Hepatic stellate cell (primary cell): ENCODE measurements at places on chromosomes 2 and 18.

DNA sequence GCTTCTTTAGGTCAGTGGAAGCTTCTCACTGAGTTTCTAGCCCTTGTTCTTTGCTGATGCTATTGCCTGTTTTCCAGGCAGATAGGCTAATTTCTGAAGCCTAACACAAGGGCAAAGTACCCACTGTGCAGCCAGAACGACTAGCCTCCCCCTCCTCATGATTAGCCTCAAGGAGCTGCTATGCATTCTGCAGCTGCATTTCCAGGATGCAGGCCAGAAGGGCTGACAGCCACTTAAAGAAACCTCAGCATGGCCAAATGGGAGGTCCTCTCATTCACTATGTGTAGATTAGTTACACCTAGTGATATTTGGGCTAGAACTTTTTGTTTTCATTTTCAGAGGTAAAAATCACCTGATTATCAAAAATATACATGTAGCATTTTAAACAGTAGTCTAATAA, 216.0 kb downstream of the RAD51AP2 start:
- no peak for DNase-seq

- DNase-seq: no peak
Observed at GRCh38 chr2:233331536-233331935, 22.8 kb upstream of the DGKD start.

GRCh38 chr2:26913606-26913998, 56.8 kb upstream of the MAPRE3 start:
- no peak for DNase-seq

- DNase-seq: no peak
Observed at GRCh38 chr18:22914633-22915032, 18.5 kb upstream of the RBBP8 start.

DNA sequence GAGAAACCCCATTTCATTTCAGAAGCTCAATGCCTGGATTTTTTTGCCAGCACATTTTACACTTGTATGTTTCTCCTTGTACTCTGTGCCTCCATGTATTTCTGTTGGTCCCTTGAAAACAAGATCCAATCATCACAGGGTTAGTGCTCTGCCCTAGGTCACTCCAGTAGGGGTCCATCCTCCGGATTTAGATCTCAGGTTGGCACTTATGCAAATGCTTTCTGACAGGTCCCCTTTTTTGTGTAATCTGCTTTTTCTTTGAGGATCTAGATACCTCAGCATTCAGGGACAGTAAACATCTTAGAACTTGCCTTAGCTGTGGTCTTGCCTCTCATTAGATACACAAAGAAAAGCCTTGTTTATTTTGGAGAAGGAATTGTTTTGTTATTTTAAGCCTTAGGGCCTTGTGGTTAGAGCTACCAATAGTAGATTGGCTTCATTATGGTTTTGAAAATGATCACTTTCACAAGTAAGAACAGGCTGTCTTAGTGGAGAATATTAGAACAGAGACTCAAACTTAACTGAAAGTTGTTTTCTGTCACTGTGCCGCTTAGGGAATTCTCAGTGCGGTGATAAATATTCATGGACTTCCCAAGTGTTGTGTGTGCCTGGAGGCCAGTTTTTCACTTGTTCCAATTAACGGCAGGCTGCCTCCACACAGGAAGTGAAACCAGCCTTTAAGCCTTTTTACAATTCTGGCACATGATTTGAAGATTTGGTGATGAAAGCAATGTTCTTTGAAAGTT, 7.8 kb downstream of the MERTK start:
- DNase-seq: no peak

DNA sequence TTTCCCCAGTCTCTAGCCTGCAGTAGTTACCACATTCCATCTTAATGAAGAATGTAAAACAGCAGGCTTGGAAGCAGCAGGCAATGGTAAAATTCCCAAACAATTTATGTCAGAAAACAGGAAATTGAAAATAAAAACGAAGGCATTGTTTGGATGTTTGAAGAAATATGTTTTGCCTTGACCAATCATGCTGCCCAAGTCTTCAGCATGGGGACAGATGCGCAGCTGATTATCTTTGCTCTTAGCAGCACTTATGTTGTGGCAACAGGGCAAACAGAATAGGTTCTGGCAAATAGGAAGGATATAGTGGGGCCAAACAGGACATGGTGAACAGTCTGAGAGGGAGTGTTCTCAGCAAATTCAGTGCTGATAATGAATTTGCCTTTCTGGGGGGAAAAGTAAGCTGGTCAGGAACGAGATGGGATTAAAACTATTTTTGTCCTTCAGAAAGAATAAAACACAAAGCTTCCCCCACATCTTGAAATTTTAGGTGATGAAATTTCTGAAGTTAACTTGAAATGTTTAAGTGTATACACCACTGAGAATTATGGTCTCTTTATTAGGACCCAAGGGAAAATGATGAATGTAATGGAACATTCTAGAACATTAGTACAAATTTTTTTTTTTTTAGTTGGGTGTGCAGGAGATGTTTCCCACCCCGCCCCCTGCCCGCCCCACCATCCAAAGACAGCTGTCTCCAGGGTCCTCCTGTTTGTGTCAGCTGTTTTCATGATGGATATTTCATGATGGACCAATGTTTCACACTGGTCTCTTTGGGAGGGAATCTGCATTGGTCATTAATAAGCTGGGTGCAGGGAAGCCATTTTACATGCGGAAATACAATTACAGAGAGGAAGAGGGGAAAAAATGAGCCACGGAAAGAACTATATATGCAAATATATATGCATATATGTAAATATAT, 239.5 kb upstream of the REV1 start:
- peak; percentile 24 for DNase-seq

- DNase-seq: no peak
Observed at GRCh38 chr2:40103163-40103562, 324.1 kb upstream of the THUMPD2 start.

DNA sequence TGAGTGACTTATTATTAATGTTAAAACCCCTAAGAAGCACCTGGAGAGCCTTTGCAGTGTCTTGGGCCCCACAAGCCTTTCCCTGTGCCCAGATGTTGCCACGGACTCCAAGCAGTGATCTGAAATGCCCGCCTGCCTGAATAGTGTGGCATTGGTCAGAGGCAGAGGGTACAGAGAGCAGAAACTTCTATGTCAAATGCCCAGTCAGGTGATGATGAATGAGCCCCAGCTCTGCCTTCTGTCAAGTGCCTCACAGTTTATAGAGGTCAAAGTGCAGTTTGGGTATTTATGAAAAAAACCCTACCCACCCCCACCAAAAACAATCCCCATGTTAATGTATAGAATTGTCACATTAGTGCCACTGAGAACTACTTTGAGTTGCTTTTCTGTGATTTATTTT, 170.0 kb upstream of the SIX3 start:
- DNase-seq: no peak

- DNase-seq: no peak
Observed at GRCh38 chr18:49647496-49648168, 85.8 kb downstream of the LIPG start.

- DNase-seq: peak; percentile 40
Observed at GRCh38 chr18:74597034-74597661, 522 bp upstream of the ZNF407 start.

DNA sequence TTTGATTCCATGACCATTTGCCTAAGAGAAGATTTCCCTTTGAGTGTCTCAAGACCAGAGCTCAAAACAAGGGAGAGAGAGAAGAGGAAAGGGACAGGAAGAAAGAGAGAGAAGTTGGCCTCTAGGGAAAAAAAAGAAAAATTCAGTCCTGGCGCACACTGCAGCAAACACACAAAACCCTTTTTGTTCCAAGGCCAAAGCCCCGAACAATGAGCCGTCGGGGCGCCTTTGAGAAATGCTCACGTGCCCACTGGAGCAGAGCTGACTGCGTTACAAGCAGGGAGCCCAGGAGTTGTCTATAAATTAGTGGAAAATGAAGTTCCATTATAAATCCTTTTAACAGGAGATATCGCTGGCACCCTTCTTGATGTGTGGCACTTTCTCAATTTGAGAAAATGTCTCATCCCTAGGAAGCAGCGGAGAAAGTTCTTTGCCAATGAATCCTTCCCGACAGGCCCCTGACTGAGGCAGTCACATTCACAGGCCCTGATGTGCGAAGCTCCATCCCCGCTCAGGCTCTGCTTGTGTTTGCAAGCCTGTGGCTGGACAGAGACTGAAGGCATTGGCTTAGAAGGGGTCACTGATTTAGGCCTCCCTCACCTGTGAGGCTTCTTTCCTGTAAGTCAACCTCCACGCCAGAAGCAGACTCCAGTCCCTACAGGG, 32.1 kb upstream of the NCKAP5 start:
- no peak for DNase-seq

- DNase-seq: no peak
Observed at GRCh38 chr18:48962252-48962993, 11.7 kb upstream of the SMAD7 start.

DNA sequence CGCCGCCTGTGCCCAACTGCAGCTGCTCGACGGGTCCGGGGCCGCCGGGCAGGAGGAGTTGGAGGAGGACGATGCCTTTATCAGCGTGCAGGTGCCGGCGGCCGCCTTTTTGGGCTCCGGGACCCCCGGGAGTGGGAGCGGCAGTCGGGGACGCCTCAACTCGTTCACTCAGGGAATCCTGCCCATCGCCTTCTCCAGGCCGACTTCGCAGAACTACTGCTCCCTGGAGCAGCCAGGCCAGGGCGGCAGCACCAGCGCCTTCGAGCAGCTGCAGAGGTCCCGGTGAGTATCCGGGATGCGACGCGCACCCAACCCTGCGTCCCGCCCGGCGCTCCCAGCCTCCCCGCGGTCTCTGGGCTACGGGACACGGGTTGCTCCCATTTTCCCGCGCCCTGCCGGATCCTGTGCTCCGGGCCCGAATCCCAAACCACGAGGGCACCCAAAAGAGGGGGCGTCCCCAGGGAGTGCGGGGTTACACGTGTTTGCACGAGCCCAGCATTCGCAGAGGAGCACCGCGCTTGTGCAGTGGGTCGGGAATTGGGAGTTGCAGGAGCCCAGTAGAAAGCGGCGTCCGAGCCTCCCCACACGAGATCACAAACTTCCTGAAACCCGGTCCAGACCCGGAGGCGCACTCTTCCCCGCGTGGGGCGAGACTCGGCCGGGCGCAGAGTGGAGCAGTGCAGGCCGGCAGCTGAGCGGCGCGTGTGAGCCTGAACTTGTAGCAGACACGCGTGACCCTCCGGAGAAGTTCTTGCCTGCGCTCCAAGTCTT, 1.2 kb downstream of the CABLES1 start:
- DNase-seq: peak; percentile 62

GRCh38 chr18:23138471-23138870, 3.2 kb downstream of the CABLES1 start:
- no peak for DNase-seq

- DNase-seq: no peak
Observed at GRCh38 chr2:218505754-218506371, 62.3 kb downstream of the USP37 start.

DNA sequence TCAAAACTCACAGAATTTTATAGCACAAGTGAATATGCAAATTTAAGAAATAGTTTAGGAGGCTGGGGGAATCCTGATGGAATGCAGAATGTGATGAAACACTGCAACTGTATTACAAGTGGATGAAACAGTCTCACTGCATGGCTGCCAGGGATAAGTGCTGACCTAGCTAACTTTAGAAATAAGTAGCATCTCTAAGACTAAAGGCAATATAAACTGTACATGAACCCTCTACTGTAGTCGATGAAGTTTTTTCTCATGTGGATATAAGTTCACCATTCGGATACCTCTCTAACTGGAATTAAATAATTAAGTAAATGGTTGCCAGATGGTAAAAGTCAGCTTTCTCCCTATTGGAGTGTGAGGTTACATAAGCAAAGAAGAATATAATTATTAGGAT, 777.8 kb upstream of the RAB6C start:
- no peak for DNase-seq

GRCh38 chr2:100744589-100744988, 75.3 kb upstream of the NPAS2 start:
- DNase-seq: no peak

DNA sequence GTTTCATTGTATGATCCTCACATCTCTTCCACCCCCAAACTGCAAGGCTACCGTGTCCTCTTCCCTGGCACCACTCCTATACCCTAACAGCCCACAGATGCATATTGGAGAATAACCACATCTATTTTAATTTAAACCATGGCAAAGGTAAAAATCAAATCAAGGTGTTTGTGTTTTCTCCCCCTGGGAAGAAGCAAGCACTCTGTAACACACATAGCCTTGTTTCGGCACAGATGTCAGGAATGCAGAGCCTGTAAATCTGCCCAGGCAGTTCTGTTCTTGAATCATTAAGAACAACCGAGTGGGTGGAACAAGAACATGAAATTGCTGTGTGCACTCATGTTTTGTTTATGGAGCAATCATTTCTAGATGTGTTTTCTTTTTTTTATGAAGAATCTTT, 6.8 kb upstream of the COX7A2L start:
- no peak for DNase-seq

GRCh38 chr2:179773986-179774385, 87.4 kb downstream of the ZNF385B start:
- no peak for DNase-seq

DNA sequence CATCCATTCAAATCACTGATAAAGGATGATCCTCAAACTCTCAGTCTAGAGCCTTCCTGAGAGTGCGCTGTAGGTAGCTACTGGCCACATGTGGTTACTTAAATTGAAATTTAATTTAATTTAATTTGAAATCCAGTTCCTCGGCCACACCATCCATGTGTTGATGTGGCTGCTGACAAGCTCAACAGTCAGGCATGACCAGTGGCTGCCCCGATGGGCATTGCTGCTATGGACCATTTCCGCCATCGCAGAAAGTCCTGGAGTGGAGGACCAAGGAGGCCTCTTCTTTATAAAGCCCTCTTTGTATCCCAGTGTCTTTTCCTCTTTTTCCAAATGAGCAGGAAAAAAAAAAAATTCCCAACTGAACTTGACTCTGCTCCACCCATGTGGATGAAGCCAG, 100.6 kb downstream of the HDAC4 start:
- DNase-seq: no peak

- no peak for DNase-seq
Observed at GRCh38 chr2:121577381-121577780, 46.7 kb downstream of the RNU4ATAC start.

DNA sequence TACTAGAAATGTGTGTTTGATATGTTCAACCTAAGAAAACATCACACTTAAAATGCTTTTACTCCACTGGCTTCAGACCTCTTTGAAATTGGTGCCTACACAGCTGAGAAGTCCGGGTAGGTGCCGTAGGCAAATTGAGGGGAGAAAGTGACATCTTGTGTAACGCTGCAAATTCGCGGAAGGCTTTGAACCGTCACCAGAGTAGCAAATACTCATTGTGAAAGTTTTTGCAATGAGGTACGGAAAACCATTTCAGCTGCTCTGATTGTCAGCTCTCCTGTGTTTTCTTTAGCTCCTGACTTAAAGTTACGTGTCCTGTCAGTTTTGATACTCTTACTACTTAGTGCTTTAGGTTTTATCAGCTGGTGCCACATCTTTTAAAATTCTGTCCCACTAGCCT, 224.5 kb downstream of the FAM210A start:
- DNase-seq: no peak

DNA sequence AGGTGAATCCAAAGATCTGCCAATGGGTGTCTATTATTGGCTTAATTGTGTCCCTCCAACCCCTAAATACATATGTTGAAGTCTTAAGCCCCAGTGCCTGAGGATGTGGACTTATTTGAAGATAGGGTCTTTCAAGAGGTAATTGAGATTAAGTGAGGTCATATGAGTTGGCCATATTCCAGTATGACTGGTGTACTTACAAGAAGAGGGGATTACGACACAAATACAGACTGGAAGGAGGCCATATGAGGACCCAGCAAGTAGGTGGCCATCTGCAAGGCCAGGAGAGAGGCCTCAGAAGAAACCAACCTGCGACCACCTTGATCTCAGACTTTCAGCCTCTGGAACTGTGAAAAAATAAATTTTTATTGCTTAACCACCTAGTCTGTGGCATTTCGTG, 121.1 kb upstream of the FN1 start:
- DNase-seq: no peak
